ENCODE measurements at places on chromosomes 12 and 14.

- DNase-seq = no peak
These were observed 7.8 kb upstream of the NXPH4 start for GRCh38 chr12:57208631-57209282.

GRCh38 chr12:106481246-106481645 is 101.6 kb upstream of the RFX4 start:
- no peak for DNase-seq

GRCh38 chr12:127277882-127278281 is 989.1 kb upstream of the TMEM132C start:
- DNase-seq = no peak

DNA sequence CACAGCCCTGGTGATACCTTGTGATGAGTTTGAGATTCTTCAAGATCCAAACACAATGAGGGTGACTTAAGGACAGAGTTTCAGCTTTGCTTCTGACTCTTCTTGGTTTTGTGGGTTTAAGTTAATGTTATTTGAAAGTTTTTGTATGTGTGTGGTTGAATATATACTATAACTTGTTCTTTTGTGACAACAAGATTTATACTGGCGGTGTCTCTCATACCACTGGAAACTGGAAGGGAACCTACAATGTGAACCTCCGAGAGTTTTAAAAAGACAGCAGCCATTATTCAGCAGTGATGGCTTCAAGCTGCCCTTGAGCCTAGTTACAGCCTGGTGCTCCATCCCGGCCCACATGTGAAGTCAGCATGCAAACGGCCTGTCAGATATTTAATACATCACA is 87.9 kb upstream of the IGF1 start:
- DNase-seq = no peak

DNA sequence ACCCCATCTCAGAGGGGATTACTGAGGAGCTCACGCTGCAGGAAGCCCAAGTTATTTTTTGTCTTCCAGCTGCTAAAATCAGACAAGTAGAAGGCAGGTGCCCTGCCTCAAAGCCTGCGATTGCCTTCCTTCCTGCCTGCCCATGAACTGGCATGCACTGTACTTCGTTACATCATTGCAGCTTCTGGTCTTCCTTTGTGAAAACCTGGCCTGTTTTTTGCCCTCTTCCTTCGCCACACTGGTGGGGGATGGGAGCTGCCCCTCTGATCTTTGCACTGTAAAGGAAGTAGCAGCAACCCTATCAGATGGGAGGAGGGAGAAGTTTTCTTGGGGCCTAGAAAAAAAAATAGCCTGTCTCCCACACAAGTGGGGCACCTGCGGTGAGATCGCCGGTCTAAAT is 1098.7 kb downstream of the BCL11B start:
- peak; percentile 86 for DNase-seq
